ENCODE measurements at places on chromosomes 5 and 9.

GRCh38 chr5:129377504-129377903, 82.6 kb upstream of the ADAMTS19 start:
- DNase-seq, result no peak

- DNase-seq, result no peak
Measured at GRCh38 chr5:112388074-112388473, 31.0 kb downstream of the EPB41L4A start.

- DNase-seq, result no peak
Measured at GRCh38 chr5:169161022-169161680, 139.8 kb downstream of the SLIT3 start.

- DNase-seq, result no peak
Measured at GRCh38 chr5:130978475-130978874, 186.6 kb downstream of the HINT1 start.

DNA sequence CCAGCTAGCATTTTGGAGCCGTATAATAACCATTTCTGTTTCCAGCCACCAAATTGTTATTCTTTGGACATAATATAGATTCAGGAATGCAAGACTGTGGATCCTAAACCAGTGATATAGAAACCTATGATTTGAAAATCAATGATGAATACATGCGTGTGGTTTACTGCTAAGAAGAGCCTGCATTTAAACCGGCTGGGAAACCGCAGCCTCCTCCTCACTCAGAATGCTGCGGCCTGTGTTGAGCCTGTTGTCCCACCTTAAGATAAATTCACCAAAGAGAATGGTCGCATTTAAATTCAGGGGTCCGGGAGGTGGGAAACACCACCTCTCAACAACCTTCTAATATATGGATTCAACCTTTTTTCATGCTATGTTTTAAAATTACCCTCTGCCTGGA, 148.0 kb downstream of the MEF2C start:
- DNase-seq, result no peak
